ENCODE measurements at places on chromosomes 2 and 18. TPM values are rescaled to one million over a fixed set of nuclear protein-coding genes. Genes with fewer than 3 reads are reported as not detected.

MAP2 gene
- 436 TPM for polyA plus RNA-seq

ASAP2 gene
- 41.0 TPM for polyA plus RNA-seq

CCDC178 gene
- polyA plus RNA-seq: not detected

GPR17 gene
- not detected for polyA plus RNA-seq

CCDC74B gene
- polyA plus RNA-seq: 22.8 TPM

KIF1A gene
- polyA plus RNA-seq: 89.2 TPM

PHLPP1 gene
- polyA plus RNA-seq: 5.1 TPM

SERPINB12 gene
- polyA plus RNA-seq: not detected

TRIM43 gene
- polyA plus RNA-seq: not detected
